Fibroblast of skin of left quadriceps (primary cell): ENCODE measurements at places on chromosomes 7 and 10.

GRCh38 chr10:11018855-11019631, 1.4 kb downstream of the CELF2 start:
- DNase-seq = no peak

DNA sequence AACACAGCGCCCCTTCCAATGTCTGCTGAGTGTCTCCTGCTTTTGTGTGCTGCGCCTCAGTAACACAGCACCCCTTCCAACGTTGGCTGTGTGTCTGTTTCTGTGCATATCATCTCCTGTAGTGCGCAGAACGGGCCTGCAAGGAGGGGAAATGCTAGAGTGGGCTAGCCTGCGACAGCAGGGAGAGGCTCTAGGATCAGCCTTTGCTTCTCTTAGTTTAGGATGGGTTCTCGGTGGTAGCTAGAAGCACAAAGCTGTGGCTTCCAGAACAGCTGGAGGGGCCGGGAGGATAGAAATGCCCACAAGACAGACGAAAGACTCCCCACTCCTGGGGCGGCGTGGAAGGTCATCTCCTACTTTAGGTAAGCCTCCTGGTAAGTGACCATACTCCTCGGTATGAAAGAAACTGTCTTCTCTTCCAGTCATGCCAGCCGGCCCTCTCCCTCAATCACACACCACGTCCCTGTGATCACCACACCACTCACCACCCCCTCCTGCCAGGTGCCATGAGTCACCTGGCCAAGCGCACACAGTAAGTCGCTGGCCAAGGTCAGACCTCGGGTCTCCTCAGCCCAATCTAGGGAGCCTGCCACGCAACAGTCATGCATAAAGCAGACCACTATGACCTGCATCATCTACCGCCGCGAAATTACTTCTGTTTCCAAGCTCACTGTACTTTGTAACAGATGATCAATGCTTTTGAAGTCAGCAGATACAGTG, 4.8 kb downstream of the PITRM1 start:
- no peak for DNase-seq

DNA sequence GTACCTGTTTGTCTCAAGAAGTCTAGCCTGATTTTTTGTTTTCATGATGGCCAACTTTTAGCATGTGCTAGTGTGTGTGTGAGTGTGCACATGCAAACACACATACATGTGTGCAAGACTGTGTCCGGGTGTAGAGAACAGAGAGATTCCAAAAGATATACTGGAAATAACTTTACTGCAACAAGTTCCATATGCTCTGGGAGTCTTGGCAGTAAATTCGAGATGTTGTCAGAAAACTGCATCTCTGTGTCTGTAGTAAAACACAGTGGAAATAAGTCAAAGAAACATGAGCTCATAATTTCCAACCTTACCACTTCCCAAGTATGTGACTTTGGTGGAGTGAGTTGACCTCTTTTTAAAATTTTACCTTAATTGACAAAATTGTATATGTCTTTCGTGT, 950.8 kb upstream of the C7orf33 start:
- DNase-seq = no peak

DNA sequence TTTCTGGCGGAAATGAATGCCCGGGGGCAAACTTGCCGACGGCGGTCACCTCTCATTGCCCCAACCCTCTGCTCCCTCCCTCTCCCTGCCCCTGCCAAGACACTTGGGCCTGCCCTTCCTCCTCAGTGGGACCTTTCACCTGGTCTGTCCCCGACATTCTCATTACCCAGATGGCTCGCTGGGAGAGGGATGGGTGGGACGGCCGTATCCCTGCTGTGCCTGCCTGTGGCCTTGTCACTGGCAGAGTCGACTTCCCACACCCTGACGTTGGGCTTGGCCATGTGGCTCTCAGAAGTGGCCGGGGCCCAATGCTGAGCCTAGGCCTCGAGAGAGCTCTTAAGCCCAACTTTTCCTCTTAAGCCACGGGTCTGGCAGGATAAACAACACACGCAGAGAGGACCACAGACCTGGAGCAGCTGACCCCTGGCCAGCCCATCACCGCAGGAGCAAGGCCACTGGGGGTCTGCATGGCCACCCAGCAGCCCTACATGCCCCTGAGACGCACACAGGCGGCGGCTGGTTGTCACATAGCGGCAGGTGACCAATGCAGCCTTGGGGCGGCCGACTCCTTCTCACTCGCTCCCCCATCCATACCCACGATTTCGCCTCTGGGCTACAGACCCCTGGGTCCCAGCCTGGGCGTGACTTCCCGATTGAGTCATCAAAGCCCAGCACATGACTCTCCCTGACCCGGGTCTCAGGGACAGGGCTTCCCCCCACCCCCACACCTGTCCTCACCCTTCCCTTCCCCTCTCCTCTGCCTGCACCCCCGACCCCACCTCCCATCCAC, 40.1 kb downstream of the SLC29A4 start:
- no peak for DNase-seq

DNA sequence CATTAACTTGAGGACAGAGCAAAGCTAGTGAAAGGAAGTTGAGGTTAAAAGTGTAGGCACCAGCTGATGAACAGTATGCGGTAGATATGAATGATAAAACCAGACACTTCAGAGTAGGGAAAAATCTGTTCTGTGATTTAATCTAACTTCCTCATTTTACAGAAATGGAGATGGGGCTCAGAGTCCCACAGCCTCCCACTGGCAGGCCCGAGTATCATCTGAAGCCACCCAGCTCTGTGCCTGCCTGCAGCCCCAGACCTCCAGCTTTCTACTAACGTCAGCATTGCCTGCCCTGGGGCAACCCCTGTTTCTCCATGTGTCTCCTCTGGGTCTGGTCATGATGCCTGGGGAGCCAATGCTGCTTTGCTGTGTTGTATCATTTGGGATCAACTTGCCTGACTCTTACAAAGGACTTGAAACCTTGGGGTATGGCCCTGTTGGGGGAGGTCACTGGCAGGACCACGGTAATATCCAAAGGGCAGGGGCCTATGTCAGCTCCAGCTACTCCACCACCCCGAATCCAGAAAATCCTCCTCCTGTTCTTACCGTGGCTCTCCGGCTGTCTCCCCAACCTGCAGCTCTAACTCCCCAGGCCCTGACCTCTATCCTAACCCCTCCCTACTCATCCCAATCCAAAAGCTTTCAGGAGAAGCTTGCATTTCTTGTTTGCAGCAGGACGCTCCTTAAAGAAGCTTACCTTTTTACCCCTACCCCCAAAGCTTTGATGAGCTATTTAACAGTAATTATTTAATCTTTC, 56.2 kb upstream of the NPY start:
- no peak for DNase-seq

DNA sequence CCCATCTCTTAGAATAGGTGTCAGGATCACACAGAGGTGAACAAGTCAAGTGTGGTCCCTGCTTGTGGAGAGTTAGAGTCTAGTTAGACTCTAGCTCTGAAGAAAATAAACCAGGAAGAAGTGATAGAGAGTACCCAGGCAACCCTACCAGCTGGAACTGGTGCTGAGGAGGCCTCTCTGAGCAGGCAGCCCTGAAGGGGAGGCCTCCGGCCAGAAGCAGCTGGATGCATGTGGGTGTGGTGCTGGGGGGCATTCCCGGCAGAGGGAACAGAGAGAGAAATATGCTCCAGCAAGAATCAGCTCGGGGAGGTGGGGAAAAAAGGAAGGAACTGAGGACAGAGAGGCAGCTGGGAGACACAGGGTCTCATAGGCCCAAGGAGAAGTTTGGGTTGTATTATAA, 68.6 kb downstream of the APBB1IP start:
- DNase-seq = no peak

- no peak for DNase-seq
These were observed 363.8 kb upstream of the SHH start for GRCh38 chr7:156176039-156176438.

- DNase-seq = no peak
These were observed 47.4 kb downstream of the SGMS1 start for GRCh38 chr10:50576245-50576815.

DNA sequence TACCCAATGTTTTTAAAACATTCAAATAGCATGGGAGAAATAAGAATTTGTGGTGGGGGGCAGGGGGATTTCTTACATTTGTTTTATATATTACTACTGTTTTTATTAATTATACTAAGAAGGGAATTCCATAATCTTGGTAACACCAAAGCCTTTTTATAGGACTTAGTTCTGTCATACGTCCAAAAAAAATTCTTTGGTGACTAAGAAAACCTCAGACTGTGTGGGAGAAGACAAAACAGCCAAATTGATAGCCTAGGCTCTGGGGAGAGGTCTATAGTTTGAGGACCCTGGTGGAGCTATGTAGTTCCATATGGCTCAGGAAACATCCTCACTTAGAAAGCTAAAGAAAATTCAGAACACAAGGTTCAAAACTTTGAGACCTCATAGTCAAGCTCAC, 23.4 kb downstream of the ACSM6 start:
- DNase-seq = no peak

DNA sequence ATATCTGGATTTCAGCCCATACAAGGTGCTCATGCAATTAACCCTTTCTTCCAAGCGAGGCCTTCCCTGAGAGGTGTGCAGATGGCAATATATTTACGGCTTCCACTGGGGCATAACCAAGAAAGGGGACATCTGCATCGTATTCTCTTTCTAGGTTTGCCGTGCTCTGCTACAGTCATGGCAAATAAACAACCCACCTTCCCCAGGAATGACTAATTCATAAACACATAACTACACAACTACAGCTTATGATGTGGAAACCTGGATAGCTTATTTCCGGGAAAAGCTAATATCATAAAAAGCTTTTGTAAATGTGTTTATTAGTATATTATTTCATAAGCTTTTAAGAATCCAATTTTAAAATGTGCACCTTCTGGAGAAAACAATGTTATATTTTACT, 120.0 kb downstream of the CAMK1D start:
- DNase-seq = no peak

GRCh38 chr7:98210513-98211220, 572 bp upstream of the BHLHA15 start:
- DNase-seq = no peak

DNA sequence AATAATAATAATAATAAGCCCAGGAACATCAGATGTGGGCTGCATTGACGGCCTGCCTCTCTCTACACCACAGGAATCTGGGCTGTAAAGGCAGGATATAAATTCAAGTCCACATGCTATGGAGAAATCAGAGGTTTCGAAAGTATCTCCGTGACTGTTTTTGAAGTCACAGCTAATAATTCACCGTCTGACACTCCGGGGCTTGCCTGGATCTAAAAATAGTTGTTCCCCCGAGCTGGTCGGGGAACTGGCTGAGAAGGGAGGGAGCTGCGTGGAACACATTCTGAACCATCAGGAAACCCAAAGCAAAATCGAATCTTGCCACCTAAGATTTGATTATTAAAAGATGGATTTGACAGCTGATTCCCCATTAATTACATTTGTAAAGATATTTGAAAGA, 35.4 kb downstream of the KLF6 start:
- DNase-seq = peak; percentile 92

GRCh38 chr7:104480529-104480928, 152.1 kb downstream of the LHFPL3 start:
- no peak for DNase-seq

DNA sequence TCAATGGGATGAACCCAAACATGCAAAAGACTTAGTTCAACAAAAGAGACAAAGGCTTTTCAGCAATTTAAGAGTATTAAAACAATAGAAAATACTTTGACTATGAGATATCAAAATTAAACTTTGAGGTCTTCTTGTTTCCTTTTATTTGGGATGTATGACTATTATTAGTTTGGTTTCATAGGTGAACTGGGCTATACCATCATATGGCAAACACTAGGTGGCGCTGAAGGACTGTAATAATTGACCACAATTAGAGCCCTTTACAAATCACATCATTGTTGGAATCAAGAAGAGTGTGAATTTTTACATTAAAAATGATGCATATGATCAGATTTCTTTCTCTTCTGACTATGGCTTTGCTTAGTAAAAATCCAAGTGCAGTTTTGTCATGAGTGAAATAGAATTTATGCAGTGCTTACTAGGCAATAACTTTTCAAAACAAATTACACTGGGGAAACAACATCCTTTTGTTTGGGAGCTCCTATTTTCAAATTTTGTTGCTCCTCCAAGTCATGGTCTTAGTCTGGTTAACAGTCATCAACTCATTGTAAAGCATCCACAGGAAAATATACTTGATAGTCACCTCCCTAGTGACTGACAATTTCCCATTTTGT, 14.7 kb upstream of the NXPH1 start:
- peak; percentile 21 for DNase-seq

GRCh38 chr7:144006692-144007042, 6.5 kb downstream of the OR6B1 start:
- DNase-seq = no peak

DNA sequence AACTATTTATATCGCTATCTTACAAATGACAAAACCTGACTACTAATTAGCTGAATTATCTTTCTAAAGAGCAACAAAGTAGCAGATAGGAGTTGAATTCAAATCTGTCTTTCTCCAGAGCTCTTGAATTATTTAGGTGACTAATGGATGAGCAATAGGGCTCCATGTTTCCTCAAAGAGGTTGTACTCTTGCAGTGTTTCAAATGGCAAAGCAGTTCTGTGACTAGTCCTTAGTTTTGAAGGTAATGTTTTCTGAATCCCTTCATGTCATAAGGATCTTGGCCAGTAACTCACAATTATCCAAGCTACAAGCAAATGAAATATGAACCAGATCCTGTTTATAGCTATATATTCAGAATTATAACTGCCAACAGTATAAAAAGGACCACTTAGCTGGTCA, 999.7 kb downstream of the NRG3 start:
- no peak for DNase-seq

GRCh38 chr10:88313878-88314277, 269.2 kb downstream of the RNLS start:
- DNase-seq = no peak

DNA sequence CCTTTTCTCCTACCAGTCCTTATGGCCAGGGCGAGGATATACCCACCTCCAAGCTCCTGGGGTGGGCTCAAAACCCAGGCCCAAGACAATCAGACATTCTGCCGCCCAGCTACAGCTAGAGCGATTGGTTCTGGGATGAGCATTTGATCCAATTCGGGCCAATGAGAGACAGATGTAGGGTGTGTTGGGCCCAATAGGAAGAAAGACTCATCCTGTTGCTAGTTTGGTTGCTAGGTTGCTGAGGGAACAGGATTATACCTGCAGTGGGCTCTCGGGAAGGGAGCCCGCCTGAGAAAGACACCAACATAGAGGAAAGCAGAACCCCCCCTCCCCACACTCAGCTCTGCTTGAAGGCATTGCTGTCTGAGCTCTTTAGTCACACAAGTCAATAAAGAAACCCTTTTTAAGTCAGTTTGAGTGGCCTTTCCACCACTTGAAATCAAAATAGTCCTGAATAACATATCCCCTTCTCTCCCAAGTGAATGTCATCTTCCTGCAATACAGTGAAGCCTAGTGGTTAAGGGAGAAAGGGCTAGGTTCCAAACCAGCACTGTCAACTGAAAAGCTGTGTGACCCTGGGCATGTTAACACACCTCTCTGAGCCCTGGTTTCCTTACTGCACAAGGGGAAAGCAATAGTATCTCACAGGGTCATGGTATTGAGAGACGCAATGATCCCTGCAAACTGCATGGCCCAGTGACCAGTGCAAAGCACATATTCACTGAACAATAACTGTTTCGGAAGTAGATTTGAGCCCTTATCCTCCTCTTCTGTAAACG, 21.8 kb downstream of the ITPRIP start:
- no peak for DNase-seq

GRCh38 chr10:93815304-93816096, 57.8 kb downstream of the LGI1 start:
- no peak for DNase-seq
